Tongue (tissue), 3 donors: ENCODE measurements at places on chromosomes 5 and 9.

DNA sequence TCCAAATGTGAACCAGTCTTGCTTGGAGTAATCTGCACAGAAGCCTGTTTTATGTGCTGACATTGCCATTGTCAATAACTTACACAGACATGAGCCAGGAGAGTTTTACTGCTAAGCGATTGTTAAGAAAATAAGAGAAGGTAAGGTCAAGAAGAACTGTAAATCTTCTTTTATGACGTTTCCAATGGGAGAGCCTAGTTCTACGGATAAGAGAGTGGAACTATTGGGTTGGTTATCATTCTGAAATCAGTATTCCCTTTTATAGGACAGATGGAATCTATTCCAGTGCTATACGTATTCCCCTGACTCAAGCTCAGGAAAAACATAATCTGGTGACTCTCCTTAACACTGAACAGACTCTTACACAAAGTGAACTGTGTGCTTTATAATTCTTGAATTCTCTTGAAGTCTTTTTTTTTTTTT is 137.9 kb upstream of the OTULINL start:
- DNase-seq, result peak; percentile 60

DNA sequence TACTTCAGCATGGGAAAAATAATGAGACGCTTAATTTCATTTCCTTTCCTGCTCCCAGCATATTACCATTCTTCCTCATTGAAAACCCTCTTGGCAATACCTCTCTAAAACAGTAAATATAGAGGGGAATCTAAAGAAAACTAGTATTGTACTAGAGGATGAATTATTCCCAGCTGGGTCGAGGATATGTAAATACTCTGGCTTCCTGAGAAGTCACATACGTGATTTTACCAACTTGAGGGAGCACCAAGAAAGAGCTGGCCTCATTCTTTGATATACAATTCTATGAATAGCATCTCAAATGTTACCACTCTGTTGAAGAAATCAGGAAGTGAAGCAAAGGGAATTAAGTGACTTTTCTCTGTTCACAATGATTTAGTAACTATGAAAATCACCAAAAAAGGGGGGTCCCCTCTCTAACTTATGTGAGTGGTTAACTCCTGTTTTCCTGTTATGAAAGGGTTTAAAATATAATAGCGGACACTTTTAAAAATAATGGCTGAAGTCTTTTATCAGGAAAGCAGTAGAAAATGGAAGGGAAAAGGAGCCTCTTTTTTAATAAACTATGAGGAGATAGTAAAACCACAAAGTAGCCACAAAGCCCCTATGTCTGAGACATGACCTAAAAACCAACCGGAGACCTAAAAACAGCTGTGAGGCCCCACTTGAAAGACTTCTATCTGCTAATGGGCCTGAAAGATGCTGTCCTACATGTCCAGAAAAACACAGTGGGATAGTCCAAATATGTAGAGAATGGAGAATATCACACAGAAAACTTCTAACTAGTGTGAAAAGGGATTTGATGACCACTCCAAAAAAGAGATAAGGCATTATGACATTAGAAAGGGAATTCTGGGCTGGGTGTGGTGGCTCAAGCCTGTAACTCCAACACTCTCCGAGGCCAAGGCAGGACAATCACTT is 42.6 kb downstream of the LPAR1 start:
- DNase-seq, result peak; percentile 25

GRCh38 chr5:146805081-146805480 is 73.5 kb downstream of the PPP2R2B start:
- DNase-seq, result no peak

DNA sequence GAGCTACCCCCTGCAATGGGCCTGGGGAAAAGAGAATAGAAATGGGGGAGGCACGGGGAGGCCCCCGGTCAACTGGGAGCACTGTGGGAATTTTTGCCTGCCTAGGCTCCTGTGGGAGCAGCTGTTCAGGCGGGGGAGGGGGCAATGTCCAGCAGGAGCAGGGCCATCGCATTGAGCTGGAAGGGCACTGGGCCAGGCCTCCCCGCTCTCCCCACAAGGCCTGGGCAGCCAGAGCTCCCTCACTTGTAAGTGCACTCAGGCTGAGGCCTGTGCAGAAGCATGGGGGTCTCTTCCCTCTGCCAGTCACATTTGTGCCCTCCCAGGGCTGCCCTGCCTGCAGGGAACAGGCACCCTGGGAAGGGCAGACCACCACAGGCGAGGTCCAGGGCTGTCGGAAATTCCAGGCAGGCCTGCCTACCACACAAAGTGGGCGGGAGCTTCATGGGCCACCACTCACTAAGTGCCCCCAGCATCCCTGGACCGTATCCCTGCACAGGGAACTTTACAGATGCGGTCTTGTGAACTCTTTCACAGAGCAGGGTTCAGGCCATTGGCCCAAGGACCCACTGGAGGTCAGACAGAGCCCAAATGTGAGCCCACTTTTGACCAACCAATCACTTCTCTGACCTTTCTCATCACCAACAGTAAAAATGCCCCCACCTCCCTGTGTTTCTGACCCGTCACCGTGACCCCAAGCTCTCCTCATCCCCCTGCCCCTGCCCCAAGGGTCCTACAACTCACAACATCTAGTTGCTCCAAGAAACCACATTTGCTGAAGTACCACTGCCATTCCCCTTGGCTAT is 1.0 kb upstream of the CFAP157 start:
- no peak for DNase-seq

- no peak for DNase-seq
Measured at GRCh38 chr9:5571629-5572232, 57.2 kb upstream of the RIC1 start.

- DNase-seq, result no peak
Measured at GRCh38 chr9:8095672-8096086, 296.1 kb upstream of the DMAC1 start.
